ENCODE measurements at places on chromosomes 7 and 10. TPM values are rescaled to one million over a fixed set of nuclear protein-coding genes. Genes with fewer than 3 reads are reported as not detected.

DNA sequence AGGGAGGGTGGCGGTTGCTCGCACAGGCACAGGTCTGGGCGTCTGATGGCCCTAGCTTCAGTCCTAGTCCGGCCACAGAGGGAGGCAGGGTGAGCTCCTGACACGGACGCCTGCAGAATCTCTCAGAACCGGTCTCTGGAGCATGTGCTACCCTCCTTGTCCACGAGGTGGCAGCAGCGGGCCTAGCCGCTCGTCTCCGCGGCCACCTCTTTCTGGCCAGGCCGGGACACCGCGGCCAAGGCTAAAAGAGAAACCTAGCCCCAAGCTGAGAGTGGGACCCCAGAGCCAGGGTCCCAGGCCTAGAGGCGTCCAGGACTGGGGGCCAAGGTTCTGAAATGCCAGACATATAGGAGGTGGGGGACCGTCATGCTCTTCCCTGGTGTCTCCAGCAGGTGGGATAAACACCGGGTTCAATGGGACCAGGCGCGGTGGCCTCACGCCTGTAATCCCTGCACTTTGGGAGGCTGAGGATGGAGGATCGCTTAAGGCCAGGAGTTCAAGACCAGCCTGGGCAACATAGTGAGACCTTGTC is 3.2 kb upstream of the LAT2 start:
- DNase-seq, result peak; percentile 74

- DNase-seq, result no peak
Measured at GRCh38 chr10:86139066-86139657, 227.4 kb downstream of the GRID1 start.

DNA sequence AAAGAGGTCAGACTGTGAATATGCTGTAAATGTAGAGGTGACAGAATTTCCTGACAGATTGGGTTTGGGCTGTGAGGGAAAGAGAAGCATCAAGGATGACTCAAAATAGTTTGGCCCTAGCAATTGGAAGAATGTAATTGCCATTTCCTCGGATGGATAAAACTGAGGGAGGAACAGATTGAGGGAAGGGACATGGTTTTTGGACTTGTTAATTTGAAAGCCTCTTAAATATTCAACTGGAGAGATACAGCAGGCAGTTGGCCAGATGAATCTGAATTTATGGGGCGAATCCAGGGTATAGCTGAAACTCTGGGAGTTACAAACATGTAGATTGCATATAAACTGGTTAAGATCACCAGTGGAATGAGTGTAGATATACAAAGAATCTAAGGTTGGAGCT is 3.4 kb downstream of the VPS50 start:
- no peak for DNase-seq

GRCh38 chr10:71004176-71005075 is 116.1 kb upstream of the PCBD1 start:
- no peak for DNase-seq

- DNase-seq, result no peak
Measured at GRCh38 chr10:86388119-86388704, 21.6 kb upstream of the GRID1 start.

Gene ATG9B
- 4.2 TPM for total RNA-seq

Gene TMEM270
- total RNA-seq, result not detected
